ENCODE measurements at places on chromosomes 5 and 9.
A peak's percentile ranks its signal among the peaks of the same experiment; 100 is the strongest.

GRCh38 chr5:146084376-146084775 lies 21.0 kb downstream of the PLAC8L1 start:
- no peak for DNase-seq

DNA sequence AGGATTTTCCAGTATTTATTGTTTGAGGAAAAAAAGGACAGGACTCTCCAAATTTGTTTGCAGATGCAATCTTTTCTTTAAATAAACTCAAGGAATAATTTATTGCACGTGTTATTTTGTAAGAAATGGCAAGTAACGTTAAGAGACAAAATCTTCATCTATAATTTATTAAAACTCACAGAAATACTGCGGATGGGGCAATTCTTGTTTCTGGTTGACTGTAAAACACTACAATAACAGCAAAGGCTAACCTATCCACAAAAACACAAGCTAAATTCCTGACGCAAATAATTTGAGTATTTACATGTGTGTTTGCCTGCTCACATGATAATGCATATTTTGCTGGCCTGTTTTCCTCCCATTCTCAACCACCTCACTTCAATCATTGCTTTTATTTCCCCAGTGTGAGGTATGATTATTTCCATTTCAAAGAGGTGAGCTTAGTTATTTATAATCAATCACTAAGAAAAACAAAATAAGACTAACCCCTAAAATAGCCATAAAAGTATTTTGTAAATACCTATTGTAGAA lies 619.4 kb downstream of the PDE4D start:
- DNase-seq = no peak

- no peak for DNase-seq
Measured at GRCh38 chr5:150214289-150214688, 24.4 kb downstream of the SLC6A7 start.

DNA sequence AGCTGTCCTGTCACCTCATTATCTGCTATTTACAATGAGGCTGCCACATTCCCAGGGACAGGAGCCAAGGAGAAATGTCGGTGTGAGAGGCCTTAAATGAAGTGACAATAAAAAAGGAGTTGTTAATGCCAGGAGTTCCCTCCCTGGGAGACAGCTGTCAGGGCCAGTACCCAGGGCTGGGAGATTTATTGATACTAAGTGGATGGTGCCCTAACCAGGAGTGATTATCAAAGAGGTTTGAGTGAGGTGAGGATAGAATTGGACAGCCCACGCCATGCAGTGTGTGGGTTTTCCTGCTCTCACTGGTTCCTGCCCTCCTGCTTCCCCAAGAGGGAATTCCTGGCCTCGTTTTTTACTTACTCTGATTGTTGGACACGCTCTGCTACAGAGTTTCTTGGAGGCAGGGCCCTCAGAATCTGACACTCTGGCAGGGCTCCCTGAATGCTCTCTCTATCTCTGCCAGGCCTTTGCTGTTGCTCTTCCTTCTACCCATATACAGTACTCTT lies 150.8 kb downstream of the GRIA1 start:
- DNase-seq = no peak

- DNase-seq = no peak
Measured at GRCh38 chr5:179266291-179267070, 78.8 kb downstream of the ADAMTS2 start.

DNA sequence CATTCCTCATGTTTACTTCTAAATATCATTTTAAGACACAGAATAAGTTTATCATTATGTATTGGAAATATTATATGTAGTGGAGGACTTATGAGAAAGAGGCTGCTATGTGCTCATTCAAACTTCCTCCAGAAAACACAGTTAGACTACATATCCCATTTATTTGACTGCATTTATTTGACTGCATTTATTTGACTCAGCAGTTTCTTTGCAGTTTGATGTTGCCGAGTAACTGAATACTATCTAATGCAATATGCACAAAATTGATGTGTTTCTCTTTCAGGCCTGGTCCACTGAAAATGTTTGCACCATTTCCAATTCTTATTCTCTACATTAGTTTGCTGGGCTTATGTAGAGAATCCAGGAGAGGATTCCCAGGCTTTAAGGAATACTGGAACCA lies 89.9 kb upstream of the FBN2 start:
- no peak for DNase-seq

- DNase-seq = no peak
Measured at GRCh38 chr5:113140837-113141671, 164.5 kb downstream of the DCP2 start.

DNA sequence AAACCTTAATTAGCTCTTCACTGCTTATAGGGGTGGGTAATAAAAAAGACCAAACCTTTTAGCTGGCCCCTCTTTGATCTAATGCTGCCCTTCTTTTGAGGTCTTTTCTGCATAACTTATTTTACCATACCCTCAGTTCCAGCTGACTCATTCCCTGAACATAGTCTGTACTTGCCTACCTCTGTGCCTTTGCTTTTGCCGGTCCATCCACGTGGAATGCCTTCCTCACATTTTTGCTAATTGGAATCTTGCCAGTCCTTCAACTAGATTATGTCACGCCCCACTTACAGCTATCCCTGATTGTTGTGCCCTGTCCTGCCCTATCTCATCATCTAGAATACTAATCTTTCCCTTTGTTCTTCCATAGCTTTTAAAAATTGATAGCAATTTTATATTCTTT lies 44.2 kb downstream of the FAF2 start:
- DNase-seq = no peak

DNA sequence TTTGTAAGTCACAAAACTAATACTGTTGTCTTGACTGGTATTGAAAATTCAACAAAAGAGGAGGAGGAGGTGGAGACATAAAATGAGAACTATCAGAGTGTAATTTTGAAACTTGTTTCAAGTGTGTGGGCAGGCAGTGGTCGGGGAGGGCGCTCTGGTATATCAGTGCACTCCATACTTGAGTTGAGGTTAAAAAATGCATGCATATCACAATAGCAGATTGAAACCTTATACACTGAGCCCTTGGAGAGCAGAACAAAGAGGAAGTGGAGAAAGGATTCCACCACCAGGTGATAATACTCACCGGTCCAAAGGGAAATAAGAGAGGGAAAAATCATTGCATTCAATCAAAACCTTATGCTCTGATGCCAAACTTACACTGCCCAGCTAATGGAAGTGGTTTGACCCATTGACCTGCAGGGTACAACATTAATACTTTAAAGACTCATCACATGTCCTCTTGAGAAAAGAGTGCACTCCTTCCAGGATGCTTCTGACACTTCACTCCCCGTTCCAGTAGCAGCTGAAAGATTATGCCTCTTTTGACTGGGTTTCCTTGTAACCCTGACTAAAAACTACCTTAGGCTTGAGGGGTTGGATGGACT lies 79.5 kb upstream of the FAM169A start:
- DNase-seq = no peak

DNA sequence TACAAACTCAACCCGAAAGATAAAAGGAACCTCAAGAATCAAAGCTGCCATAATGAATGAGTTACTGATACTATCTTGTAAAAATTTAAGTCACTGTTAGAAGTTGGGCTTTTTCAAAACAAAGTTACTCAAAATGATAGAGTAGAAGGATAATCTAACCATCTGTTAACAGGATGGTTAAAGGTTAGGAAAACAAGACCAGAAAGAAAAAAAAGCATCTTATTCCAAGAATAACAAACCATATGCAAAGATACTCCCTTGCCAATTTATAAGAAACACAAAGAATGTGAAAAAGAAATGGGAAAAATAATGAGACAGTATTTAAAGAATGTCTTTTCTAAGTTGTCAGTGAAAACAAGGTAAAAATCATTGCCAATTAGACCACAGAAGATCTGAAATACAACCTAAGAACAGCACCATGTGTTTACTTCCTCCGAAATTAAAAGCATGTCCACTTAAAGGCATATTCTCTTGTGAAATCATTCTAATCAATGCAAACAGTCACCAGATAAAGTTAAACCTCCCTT lies 51.2 kb downstream of the STRBP start:
- no peak for DNase-seq

GRCh38 chr5:15023846-15024245 lies 152.3 kb upstream of the ANKH start:
- no peak for DNase-seq

GRCh38 chr5:137629646-137630045 lies 106.2 kb downstream of the KLHL3 start:
- DNase-seq = peak; percentile 55

DNA sequence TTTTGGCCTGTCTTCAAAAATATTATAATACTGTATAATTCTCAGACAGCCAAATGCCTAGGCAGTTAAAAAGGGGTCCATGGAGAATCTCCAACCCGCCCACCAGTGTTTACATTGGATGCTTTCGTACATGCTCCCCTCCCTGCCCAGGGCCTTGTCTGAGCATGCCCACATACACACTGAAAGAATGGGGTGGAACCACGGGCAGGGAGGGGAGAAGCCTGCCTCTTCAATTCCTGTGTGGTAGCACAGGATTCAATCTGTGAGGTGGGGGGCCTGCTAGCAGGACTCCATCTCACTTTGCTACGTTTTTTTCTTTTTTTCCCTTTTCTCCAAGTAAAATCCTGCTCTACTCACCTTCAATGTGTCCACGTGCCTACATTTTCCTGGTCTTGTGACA lies 314.7 kb upstream of the GRAMD2B start:
- no peak for DNase-seq

GRCh38 chr5:146151970-146152369 lies 30.5 kb downstream of the LARS1 start:
- no peak for DNase-seq

DNA sequence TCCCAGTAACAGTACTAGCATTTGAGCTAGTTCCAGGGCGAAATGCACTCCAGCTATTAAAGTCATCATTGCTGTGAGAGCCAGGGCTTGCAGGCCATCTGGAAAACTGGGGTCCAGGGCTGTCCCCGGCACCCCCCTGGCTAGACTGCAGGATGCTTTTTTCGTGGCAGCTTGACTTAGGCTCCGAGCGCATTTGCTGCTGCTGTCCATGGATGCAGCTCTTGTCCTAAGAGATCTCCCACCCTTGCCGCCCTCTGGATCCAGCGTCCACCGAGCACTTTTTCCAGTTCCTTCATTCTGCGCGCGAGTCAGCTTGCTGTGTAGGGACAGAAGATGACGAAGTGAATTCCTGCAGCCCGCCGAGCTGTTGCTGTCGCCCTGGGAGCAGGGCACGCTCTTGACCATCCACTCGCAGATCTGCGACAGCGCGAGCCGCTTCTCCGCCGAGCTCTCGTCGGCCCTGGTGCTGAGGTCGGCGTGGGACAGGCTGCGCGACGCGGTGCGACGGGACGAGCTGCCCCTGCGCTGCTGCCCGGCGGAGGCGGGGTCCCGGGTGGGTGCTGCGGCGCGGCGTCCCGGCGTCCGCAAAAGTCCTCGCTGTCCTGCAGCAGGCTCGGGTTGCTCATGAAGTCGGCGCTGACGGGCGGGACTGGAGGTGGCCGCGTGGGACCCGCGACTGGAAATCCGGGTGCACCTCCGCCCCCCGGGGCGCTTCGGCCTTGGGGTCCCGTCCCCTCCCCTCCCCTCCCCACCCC lies 30.7 kb downstream of the OR2V1 start:
- no peak for DNase-seq

DNA sequence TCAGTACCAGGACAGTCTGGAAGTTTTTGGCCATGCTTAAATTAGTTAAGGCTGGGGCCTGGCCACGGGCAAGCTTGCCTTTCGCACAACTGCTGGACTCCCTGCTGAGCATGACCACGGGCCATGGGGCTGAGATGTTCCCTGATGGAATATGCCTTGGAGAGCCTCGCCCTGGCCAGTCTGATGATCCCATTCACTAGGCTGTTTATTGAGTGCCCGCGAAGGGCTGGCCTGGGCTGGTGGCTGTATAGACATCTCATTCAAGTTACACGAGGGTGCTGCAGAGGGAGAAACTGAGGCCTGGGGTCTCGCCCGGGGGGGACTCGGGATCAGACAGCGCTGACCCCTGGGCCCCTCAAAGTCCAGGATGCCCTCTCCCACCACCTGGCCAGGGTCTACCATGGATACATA lies 7.8 kb upstream of the RXRA start:
- DNase-seq = no peak

- DNase-seq = no peak
Measured at GRCh38 chr9:79007701-79008483, 563.9 kb upstream of the TLE4 start.

- DNase-seq = no peak
Measured at GRCh38 chr9:112665347-112665746, 52.6 kb downstream of the INIP start.

- DNase-seq = no peak
Measured at GRCh38 chr5:143055596-143056338, 285.6 kb downstream of the ARHGAP26 start.

DNA sequence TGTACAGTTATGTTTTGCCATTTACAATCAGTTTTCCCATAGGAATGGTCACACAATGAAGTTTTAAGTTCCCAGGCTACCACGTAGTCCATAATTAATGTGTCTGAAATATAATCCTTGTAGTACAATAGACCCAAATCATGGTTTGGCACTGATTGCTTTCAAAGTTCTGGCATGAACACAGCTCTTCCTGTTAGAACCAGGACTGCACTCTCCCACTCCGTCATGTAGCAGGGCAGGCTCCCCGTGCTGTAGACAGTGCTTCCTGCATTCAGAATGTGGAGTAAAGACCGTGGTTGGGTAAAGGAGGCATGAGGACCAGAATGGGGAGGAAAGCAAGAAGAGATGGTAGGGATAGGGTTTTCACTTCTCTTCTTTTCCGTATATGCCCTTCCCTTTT lies 4.0 kb downstream of the SEC61B start:
- no peak for DNase-seq

DNA sequence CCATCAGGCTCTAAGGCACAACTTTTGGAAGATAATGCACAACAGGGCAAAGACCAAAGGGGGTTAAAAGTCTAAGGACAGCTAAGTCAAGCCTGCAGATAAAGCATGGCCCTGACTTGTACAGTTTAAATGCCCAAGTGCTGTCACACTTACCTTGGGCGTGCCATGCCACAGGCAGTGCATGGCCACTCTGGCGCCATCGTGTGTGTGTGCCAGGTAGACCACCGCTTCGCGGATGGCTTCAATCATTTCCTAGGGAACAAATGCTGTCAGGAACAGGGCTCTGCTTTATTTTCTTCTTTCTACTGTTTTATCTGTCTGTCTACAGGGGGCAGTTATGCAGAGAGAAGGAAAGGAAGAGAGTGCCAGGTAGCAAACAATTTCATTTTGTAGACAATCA lies 19.3 kb downstream of the PUM3 start:
- no peak for DNase-seq

- peak; percentile 2 for DNase-seq
Measured at GRCh38 chr5:59506285-59506877, 387.1 kb downstream of the PDE4D start.

GRCh38 chr5:81638471-81638870 lies 112.4 kb downstream of the SSBP2 start:
- DNase-seq = no peak

DNA sequence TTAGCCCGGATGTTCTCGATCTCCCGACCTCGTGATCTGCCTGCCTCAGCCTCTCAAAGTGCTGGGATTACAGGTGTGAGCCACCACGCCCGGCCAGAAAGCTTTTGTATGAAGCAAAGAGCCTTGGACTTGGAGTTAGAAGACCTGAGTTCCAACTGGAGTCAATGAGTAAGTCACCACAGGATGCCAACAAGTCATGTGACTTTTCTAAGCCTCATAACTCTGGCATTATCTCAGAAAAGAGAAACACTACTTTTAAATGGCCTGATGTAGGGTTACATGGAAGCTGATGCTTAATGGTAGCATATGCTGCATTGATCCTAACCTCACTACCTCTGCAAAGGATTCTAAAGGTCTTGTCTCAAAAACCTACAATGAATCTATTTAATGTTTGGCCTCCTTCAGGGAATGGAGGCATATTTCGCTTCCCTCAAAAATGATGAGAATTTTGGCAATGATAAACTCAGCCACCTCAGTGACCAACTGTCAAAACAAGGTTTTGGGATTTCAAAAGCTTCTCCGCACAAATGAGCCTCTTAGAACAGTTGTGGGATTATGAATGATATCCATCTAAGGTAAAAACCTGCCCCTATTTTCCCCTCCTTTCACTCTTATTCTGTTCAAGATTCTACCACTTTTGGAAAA lies 236.8 kb downstream of the ACTL7B start:
- DNase-seq = no peak

All from hematopoietic multipotent progenitor cell treated with erythropoietin and hydrocortisone succinate and interleukin-3 and kit ligand, for 15 days (in vitro differentiated cells).